ENCODE measurements at places on chromosomes 6 and 20.

- no peak for DNase-seq
Measured at GRCh38 chr6:23097566-23097965, 528.2 kb downstream of the HDGFL1 start.

DNA sequence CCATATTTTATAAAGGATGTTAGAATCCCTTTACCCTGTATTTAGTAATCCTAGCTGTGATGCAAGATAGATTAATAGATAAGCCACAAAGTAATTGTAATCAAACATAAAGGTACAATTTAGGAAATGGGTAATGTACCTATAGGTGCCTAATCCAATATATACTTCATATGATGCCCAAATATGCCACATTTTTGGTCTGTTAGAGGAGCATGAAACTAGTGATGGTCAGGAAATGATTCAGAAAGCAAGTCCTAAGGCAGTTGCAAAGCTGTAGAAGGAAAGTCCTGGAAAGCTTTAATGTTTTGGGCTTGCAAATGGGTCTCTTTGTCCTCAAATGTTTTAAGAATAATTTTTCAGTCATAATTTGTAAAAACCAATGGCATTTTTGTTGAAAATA lies 76.6 kb upstream of the PTPRK start:
- DNase-seq: no peak

DNA sequence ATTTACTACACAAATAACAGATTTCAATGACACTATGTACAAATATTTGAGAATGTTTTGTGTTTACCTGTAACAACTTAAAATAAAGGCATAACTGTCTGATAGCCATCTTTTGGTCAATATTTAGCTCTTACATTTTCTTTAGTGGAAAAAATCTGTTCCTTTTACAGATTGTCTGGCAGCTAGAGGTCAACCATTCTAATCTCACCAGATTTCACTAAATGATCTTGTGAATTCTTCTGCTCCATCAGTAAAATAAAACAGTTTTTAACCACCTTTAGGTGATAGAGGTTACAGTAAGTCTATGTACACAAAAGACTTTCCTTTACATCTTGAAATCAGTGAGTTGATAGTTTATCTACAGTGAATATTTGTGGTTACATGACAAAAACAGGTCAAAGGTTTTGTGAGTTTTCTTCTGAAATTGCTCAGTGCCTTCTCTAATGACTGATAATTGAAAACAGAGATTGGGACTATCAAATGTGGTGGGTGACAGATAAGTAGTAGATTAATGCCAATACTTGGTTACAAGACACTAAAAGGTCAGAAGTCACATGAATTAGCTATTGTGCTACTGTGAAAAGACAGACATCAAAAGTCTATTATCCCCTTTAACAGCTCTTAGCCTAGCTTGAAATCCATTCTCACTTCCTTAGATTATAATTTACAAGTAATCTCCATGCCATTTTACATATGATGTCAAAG lies 47.4 kb downstream of the BMP5 start:
- no peak for DNase-seq

- DNase-seq: no peak
Measured at GRCh38 chr6:1024587-1024986, 287.3 kb upstream of the FOXQ1 start.

- no peak for DNase-seq
Measured at GRCh38 chr20:32501709-32502108, 83.4 kb downstream of the NOL4L start.

DNA sequence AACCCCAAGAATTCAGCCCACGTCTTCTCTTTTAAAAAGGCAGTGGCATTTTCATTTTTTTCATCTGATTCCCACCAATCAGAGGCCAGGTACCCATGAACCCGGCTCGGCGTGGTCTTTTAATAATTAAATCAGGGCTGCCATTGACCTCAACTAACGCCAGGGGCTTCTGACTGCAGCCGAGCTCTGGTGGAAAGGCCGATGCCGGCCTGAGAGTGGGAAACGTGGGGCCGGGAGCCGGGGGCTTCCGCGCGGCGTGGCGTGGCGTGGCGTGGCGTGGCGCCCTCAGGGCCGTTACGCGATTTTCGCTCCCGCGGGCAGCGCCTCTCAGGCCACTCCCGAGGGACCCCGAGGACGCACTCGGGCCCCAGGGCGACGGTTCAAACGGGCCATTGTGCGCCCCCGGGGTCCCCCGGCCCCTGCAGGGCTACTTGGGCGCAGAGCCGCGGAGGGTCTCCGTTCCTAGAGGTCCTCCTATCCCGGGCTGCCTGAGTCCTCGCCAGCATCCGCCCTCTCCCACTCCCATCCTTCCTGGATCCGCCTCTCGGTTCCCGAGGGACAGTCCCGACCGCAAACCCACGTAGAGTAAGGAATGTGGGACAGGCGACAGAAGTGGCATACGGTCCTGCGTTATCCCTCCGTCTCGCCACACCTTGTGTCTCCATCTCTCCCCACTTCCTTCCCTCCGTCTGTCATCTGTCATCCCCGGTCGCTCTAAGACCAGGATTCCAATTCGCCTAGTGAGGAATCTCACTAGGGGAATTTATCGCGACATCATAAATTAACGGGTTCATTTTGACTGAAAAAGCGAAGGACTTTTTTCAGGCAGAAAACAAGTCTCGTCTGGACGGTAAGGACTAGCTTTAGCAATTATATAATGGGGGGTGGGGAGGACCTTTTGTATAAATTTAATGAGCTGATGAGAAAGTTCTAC lies 876 bp upstream of the TBPL1 start:
- DNase-seq: no peak

- no peak for DNase-seq
Measured at GRCh38 chr6:1328129-1328800, 16.4 kb downstream of the FOXQ1 start.

- no peak for DNase-seq
Measured at GRCh38 chr6:2213086-2213485, 32.3 kb downstream of the GMDS start.

DNA sequence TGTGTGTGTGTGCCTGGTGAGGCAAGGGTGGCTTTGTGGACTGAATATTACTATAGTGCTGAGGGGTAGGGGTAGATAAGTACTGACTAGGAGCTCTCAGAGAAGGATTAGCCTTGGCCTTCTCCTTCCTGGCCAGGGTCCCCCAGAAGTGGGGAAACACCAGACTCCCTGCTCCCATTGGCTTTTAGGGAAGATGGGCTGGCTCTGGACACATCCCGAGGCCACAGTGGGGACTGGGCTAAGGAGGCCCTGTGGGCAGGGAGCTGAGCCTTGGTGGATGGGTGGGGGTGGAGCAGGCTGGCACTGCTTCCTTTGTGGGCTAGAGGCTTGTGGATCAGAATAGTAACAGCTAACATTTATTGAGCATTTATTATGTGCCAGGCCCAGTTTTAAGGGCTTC lies 3.1 kb downstream of the EPB41L1 start:
- DNase-seq: no peak

- no peak for DNase-seq
Measured at GRCh38 chr6:112833581-112834131, 486.5 kb downstream of the RFPL4B start.

DNA sequence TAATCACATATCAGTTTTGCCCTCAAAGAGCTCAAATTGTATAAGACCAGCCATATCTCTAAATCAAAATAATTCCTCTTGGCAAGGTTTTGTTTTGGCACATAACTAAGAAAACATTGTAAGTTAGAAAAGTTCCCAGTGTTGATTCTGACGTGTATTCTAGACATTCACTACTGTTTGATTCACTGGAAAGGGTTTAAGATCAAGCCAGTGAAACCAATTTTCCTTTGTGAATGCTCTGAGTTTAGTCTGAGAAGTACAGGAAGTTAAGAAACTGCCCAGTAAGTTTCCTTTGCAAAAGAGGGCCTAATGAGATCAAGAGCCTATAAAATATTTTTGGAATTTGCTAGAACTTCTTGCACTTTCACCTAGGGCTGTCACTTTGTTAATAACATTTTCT lies 143.0 kb downstream of the FNDC1 start:
- no peak for DNase-seq

GRCh38 chr6:158892266-158892665 lies 73.1 kb upstream of the EZR start:
- DNase-seq: no peak

DNA sequence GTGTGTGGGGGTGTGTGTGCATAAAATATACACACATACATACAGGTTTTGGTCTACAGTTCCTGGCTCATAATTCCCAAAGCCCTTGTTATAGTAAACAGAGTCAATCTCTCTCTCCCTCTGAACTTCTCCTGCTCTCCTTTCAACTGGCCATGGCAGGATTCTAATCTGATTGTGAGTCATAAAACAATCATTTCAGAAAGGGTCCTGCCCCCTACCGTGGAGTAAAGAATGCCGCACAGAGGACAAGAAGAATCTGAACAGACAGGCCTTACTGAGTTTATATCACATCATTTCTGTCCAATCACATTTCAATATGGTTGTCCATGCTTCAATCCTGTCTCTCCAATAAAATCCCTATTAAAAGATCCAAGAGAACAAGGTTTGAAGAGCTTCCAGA lies 416.9 kb downstream of the FRK start:
- no peak for DNase-seq

DNA sequence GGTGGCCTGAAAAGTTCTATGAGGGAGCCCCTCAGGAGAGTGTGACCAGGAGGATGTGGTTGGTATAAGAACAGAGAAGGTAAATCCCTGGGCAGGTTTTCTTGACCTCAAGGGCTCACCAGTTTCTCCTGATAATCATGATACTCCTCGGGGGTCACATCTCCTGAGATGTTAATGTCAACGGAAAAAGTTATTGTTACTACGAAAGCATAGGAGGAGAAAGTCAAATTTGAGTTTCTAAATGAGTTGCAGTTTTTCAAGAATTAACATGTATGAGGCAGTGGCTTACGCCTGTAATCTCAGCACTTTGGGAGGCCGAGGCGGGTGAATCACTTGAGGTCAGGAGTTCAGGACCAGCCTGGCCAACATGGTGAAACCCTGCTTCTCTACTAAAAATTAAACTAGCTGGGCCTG lies 23.4 kb downstream of the MGME1 start:
- DNase-seq: peak; percentile 9

DNA sequence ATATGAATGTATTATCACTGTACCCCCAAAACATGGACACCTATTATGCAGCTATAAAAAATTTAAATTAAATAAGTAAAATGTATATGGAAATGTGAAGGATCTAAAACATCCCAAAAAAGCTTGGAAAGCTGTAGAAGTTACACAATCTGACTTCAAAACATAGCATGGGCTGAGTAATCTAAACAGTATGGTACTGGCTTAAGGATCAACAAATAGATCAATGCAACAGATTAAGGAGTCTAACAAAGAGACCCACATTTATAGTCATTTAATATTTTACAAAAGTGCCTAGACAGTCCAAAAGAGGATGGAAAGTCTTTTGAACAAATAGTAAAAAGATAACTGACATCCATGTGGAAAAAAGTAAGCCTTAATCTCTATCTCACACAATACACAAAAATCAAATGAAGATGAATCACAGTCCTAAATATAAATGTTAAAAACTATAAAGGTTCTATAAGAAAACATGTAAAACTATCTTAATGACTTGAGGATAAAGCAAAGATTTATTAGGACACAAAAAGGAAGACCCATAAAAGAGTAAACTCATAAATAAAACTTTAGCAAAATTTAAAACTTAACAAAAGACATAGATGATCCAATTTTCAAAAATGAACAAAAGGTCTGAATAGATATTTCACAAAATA lies 46.8 kb downstream of the RANBP9 start:
- no peak for DNase-seq

- DNase-seq: no peak
Measured at GRCh38 chr20:22771706-22772105, 187.3 kb upstream of the FOXA2 start.

- DNase-seq: no peak
Measured at GRCh38 chr6:163965426-163966348, 551.2 kb downstream of the QKI start.

- DNase-seq: peak; percentile 82
Measured at GRCh38 chr20:59825944-59826759, 107.3 kb downstream of the SYCP2 start.

- no peak for DNase-seq
Measured at GRCh38 chr6:10272591-10272990, 142.3 kb downstream of the TFAP2A start.

DNA sequence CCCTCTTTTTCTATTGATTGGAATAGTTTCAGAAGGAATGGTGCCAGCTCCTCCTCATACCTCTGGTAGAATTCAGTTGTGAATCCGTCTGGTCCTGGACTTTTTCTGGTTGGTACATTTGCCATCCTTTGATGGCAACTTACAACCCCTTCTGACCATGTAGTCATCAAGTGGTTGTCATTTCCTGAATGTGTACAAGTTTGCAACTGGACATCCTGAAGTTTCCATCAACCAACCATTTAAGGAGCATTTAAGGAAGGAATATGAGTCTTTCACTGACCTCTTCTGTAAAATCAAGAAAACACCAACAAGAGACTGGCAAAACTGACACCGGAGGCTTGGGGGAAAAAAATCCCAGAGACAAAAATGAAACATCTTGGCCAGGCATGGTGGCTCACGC lies 97.4 kb downstream of the RIN2 start:
- no peak for DNase-seq

GRCh38 chr20:6299456-6299855 lies 176.6 kb upstream of the FERMT1 start:
- DNase-seq: no peak

DNA sequence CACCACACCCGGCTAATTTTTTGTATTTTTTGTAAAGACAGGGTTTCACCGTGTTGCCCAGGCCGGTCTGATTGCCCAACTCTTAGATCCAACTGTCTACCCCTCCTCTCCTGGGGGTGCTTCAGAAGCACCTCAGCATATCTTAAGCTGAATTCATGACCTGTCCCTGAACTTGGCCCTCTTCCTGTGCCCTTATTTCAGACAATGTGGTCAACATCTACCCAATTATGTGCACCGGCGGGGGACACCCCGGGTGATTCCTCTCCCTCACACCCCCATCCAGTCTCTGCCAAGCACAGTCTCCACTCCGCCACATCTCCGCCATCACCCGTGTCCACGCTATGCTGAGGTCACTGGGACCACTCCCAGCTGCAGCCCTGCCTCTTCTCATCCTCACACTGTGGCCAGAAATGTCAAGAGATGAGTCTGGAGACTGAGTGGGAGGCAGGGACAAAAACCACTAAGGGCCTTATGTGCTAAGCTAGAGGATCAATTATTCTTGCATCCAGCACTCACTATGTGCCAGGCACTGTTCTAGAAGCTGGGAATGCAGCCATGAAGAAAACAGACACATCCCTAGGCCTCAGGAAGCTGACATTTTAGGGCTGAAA lies 111.9 kb downstream of the ARMC2 start:
- DNase-seq: peak; percentile 82

DNA sequence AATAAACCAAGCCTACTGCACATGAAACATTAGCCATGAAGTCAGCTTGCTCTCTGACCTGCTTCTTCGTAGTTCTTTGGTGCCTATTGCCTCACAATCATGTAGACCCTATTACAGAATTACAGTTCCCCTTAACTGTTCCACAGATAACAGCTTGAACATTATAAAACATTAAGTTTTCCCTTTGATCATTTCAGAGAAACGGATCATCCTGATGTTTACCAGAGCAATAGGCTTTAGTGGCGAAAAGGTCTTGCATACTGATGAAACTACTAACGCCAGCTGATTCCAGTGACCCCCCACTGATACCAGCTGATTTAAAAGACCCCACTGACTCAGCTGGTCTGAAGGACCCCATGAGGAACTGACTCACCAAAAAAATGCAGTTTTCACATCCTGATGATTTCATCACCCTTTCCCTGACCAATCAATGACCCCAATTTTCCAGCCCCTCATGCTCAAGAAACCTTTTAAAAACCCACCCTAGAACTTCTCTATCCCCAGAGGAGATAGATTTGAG lies 39.4 kb upstream of the MLIP start:
- no peak for DNase-seq
